ENCODE measurements at places on chromosomes 1 and 21.

DNA sequence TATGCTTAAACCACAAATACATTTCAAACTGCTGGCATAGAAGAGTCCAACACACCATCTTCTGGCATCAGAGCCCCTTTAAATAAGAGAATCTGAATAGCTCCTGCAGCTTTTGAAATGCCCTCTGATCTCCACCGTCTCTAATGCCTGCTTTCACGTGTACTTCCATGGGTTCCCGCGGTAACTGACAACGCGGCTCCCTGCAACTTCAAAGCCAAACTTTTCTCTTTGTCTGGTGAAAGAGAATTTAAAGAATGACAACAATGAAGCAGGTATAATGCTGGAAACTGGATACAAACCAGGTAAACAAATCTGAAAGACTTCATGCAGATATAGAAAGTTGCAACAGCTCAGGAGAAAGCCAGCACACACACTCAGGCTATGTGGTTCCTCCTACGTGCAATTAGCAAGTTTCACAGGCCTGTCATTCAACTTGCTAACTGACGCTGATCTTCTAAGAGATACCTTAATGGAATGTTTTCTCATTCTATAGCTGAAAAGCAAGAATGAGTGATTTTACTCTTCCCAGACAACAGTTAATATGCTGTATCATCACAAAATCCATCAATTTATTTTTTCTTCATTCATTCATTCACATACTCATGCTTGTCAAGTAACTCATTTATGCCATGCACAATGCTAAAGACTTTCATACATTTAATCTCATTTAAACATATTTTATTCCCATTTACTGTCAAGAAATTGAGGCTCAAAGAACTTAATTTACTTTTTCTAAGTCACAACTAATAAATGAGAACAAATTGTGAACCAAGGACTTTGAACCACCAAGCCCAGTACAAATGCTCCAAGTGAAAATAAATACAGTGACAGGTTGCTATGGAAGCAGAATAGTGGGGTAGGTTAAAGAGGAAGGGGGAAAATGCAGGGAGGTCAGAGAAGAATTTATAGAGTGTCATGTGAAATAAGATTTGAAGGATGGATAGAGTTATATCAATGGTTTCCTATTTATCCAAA lies 202.7 kb upstream of the SNX7 start:
- no peak for DNase-seq

DNA sequence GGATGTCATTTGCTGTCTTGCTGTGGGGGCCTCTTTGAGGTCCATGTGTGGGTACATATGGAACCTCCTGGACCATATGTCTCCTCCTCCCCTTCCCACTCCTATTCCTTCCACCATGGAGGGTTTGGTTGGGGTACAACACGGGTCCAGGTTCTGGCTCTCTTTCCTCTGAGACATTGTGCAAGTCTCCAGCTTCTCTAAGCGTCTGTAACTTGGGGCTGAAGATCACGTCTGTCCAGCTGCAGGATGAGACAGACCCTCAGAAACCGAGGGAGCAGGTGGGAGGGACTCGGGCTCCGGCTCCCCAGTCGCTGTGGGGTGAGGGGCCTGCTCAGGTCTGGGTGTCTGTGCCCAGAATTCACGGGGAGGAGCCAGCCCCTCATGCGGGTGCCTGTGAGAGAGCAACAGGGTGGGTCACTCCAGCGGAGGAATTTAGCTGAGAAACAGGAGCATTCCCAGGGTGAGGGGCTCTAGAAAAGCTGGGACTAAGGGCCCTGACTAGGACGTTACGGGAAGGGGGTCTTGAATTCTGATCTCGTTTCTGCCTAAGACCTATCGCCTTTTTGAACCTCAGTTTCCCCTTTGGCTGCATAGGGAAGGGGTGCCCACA lies 42.0 kb upstream of the DMBX1 start:
- DNase-seq, result no peak

DNA sequence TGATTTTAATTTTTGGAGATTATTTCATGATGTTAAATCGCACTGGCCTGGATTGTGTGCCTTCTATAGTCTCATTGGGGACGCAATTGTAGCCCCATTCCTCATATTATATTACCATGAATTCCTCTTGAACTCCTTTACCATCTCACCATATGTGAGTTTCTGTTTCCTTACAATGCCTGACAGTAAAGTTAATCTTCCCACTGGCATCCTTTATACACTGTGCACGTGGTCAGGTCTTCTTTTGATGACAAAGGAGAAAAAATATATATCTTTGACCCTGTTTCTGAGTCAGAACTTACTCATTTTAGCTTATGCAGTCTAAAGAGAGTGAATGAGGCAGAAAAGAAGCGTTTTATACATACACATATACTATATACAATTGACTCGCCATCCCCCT lies 774 bp upstream of the ABL2 start:
- no peak for DNase-seq

GRCh38 chr1:23796466-23797271 lies 3.9 kb downstream of the GALE start:
- no peak for DNase-seq

- DNase-seq, result no peak
These were observed 43.2 kb downstream of the ECE1 start for GRCh38 chr1:21246905-21247642.

DNA sequence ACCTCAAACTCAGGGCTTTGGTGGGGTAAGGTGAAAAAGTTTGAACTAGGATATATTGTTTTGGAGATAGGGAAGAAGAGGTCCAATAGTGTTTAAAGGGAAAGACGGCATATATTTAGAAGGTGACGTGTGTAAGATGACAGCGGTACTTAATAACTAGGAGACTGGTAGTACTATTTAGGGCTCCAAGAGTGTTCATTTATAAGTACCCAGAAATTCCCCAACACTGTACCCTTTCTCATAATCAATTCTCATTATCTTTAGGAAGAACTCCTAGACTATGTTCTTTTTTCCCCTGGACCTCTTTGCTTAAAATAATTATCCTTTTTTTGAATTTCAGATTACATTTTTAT lies 1.5 kb downstream of the LYPLAL1 start:
- no peak for DNase-seq

- no peak for DNase-seq
These were observed 1.3 kb downstream of the GPA33 start for GRCh38 chr1:167088746-167089417.

DNA sequence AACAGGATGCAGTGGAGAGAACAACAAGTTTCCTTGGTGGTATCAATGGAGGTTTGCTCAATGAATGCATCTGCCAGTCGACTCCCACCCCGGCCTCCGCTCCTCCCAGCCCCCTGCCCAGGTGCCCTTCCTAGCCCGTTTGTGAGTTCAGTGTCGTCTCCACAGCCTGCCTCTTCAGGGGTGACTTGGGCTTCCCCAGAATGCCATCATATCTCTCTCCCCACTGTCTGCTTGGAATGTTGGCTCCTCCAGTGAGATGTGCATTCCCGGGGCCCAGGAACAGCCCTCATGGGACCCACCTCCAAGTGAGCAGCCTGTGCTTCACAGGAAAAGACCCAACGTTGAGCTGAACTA lies 30.5 kb downstream of the MATN1 start:
- DNase-seq, result no peak

- no peak for DNase-seq
These were observed 28.3 kb upstream of the ACOT11 start for GRCh38 chr1:54519709-54520108.

GRCh38 chr1:71046891-71047634 lies 553 bp downstream of the PTGER3 start:
- no peak for DNase-seq

- no peak for DNase-seq
These were observed 27.6 kb downstream of the COQ8A start for GRCh38 chr1:226967665-226968064.

GRCh38 chr1:164858096-164858632 lies 299.2 kb downstream of the PBX1 start:
- no peak for DNase-seq

GRCh38 chr1:197521118-197521739 lies 253.2 kb downstream of the CRB1 start:
- no peak for DNase-seq

GRCh38 chr1:114086601-114087368 lies 66.9 kb downstream of the SYT6 start:
- DNase-seq, result no peak

DNA sequence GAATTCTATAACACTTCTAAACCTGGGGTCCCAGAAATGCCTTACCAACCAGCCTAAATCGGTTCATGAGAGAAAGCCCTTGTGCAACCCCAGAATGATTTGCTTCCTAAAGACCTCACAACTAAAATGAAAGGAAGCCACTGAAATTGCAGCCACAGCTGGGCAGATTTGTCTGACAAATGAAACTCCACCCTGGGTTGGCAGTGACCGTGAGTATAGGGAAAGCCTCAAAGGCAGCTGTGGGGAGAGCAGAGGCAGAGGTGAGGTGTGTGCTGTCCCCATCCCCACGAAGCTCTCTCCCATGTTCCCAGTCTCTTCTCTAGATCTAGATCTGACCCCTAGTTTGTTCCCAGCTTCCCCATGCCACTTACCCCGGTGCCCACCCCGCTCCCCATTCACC lies 23.1 kb downstream of the RHBDL2 start:
- no peak for DNase-seq

DNA sequence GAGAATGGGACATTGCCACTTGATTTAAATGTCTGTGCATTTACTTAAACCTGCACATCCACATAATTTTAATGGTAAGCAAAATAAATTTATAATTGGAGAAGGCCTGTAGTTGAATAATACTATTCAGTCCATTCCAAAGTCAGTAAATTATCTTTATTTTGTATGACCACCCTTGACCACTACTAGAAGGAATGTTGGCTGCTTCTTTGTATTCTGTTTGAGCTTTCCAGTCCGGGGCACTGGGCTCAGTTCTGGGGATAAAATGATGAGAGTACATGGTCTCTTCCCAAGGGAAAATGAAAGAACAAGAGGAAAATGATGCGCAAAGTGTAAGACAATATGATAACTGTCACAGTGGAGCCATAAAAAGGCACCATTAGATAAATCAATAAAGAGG lies 98.9 kb downstream of the CRB1 start:
- no peak for DNase-seq

Measured in iPS DF 6.9 (cell line).